Lower leg skin (tissue), 4 donors: ENCODE measurements at places on chromosomes 3 and 15.

- no peak for DNase-seq
Observed at GRCh38 chr15:89072277-89072869, 15.9 kb upstream of the ABHD2 start.

- DNase-seq, result no peak
Observed at GRCh38 chr3:98966862-98967546, 65.5 kb upstream of the DCBLD2 start.

DNA sequence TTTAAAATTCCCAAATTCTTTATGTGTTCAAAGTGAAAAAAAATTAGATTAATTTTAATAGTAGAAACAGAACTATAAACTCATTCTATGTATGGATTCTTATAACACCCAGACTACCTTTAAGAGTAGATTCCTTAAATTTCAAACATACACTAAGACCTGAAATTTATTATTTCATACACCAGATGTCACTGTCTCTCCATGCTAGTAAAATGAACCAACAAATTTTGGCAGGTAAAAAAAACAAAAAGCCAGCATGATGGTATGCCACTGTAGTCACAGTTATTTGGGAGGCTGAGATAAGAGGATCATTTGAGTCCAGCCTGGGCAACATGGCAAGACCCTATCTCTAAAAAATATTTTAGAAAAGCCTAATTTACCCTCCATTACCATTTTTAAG, 461.3 kb upstream of the NAALADL2 start:
- DNase-seq, result no peak

DNA sequence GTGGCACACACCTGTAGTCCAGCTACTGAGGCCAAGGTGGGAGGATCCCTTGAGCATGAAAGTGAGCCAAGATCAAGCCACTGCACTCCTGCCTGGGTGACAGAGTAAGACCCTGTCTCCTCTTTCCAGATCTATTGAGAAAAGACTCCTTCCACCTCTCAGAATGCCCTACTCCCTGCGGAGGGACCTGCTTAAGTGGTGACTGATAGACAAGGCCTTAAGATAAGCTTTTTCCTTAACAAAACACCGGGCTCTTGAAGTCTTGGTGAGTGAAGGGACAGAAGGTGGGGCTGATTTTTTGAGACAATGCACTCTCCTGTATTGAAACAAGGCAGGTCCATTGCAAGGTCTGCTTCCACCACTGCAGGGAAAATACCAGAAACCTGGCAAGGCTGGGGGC, 338.4 kb upstream of the FRG2C start:
- no peak for DNase-seq

GRCh38 chr3:81585056-81585455, 176.4 kb downstream of the GBE1 start:
- DNase-seq, result no peak

DNA sequence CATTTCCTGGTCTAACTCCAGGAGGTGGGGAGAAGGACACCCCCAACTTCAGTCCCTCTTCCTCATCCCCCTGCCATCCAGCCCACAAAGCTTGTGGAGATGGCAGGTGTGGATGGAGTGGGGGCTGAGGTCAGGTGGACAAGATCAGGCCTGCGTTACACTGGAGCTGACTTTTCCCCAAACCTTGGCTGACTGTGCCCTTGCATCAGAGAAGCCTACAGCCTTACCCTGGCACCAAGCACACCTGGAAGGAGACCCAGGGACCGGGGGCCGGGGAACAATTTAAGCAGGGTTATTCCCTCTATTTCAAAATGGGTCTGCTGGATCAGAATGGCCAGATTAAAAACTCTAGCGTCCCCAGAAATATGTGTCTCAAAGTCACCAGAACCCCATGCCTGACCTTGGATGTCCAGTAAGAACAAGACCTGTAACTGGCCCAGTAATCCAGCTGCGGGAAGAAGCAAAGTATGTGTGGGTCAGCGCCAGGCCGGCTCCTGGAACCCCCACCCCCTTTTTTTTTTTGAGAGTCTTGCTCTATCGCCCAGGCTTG, 14.4 kb downstream of the TNK2 start:
- no peak for DNase-seq

DNA sequence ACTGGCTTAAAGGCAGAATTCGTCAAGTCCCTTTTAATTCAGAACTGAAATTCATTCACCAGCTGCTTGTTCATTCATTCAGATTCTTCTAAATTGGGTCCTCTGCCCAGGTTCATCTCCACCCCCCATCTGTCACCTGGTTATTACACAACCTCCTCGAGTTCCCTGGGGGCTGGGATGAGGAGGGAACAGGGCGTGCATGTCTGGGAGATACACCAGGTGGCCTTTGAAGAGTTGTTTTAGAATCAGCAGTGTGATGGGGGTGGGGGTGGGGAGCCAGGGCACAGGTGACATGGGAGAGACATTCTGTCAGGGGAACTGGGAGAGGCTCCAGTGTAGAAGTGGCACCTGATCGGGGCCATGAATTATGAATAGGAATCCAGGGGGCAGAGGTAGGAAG, 8.2 kb downstream of the SNX33 start:
- DNase-seq, result no peak

DNA sequence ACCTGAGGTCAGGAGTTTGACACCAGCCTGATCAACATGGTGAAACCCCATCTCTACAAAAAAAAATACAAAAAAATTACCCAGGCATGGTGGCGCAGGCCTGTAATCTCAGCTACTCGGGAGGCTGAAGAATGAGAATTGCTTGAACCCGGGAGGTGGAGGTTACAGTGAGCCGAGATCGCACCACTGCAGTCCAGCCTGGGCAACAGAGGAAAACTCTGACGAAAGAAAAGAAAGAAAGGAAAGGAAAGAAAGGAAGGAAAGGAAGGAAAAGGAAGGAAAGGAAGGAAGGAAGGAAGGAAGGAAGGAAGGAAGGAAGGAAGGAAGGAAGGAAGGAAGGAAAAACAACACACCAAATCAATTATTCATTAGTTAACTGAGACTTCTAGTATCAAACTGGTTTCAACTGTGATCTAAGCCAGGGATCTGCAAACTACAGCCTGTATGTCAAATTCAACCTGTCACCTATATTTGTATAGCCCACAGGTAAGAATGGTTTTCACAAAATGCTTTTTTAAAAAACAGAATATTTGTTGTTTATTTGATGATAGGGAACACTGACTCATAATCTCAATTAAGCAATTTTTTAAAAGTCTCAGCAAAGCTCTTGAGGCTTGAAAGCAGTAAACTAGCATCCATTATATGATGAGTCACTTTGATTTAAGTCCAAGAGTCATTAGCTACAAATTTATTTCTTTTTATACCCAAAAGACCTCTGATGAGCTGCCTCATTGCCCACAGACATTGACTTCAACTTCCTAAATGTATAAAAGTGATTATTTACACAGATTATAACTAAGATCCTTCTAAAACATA, 127.6 kb downstream of the TBL1XR1 start:
- no peak for DNase-seq

GRCh38 chr3:139353920-139354556, 10.2 kb downstream of the MRPS22 start:
- DNase-seq, result no peak

- DNase-seq, result no peak
Observed at GRCh38 chr15:55879181-55879580, 114.2 kb downstream of the NEDD4 start.

DNA sequence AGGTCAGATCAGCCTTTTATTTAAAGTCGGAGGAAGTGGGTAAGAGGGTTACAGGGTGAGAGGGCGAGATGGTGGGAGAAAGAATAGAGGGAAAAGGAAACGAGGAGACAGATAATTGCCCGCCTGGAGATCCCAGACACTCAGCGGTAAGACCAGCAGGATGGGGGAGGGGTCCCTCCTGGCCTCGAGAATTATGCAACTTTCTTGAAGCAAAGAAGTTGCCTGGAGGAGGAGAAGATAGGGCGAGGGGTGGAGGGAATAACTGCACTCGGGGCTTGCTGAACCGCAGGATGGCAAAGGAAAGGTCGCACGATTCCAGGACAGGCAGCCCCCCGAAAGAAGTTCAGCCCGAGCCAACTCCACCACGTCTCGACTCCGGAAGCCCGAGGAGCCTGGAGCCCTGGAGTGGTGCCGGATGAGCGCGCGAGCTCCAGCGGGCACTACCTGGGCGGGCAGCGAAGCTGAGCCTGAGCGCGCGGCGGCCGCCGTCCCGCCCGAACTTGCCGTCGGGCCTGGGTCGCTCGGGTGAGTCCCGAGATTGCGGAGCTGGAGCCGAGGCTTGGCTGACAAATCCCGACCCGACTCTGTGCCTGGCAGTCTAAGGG, 402 bp downstream of the WWTR1 start:
- no peak for DNase-seq

GRCh38 chr3:126337980-126338651, 19.1 kb downstream of the KLF15 start:
- DNase-seq, result no peak

- DNase-seq, result no peak
Observed at GRCh38 chr3:99626417-99626788, 12.0 kb upstream of the COL8A1 start.

GRCh38 chr15:32007355-32007960, 22.9 kb upstream of the CHRNA7 start:
- no peak for DNase-seq

GRCh38 chr3:124935794-124936542, 1.4 kb upstream of the MUC13 start:
- DNase-seq, result no peak

DNA sequence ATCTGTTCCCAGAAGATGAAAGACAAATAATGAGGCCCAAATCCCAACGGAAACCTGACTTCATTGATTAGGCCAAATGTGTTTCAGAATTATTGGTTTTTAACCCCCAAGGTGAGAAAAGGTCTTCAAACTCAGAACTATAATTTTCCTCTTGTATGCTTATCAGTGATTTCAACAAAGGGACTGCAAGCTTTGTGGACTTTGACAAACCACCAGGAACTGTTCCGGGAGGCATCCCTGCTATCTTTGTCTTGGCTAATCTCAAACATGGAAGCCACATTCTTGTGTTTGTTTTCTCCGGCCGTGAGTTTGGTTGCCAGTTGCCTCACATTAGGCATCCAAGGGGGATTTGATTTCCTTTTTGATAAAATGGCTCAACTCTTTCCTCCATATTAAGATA, 19.5 kb downstream of the ARHGEF3 start:
- peak; percentile 6 for DNase-seq

DNA sequence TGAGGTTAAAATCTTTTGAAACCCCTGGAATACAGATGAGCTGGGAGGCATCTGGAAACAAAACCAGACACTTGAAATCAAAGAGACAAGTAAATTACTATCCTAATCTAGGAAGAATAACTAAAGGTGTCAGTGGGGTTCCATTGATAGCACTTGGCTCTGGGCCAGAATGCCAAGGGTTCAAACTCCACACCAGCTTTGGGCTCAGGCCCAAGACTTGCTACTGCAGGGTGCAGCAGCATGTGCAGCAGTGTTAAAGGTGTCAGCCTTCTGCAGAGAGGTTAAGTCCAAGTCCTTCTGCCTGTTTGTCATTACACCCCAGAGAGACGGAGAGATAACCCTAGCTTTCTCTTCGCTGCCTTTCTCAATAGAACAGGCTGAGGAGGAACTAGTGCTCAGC, 273.9 kb downstream of the TIGIT start:
- DNase-seq, result no peak

DNA sequence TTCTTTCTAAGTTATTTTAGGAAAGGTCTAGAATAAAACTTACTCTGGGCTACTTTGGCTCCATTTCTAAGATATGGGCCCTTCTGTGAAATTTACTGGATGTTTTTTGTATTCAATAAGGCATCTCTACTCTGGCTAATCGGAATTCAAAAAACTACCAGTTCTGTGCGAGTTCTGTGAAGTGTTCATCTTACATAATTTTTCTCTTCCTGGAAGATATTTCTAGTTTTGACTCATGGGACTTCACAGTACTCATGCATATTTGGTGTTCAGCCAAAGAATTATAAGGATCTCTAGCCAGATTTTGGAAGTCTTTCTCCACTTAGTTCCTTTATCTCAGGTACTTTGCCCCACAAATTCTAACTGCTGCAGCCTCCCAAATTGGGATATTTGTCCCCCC, 46.4 kb upstream of the MBNL1 start:
- no peak for DNase-seq
